Muscle of leg (tissue), 16 donors: ENCODE measurements at places on chromosomes 11 and 22. TPM values are rescaled to one million over a fixed set of nuclear protein-coding genes. Genes with fewer than 3 reads are reported as not detected.

- H3K27ac ChIP-seq = no peak overlapping the region
- H3K4me3 ChIP-seq = no peak overlapping the region
- H3K27me3 ChIP-seq = no peaks in the 10 kb centered on the region
- H3K4me1 ChIP-seq = no peaks in the 10 kb centered on the region
These were observed 218.3 kb upstream of the CTSC start for GRCh38 chr11:88555829-88556202.

The ARHGAP20 gene
- polyA plus RNA-seq = 9.0 TPM

DNA sequence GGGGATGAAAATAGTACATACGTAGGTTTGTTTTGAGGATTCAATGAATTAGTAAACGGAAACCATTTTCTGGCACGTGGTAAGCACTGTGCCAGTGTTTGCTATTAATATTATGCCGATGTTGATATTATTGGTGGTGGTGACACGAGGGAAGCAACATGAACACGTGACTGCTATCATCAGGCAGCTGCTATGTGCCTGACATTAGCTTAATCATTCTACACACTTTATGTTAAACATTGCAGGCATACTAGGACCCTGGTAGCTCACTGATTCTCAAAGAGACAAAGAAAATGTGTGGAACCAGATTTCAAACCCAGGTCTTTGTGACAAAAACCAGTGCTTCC is 656 bp downstream of the SRRD start:
- DNase-seq = no peak
- peaks cover 35% of the 10 kb centered on the region for H3K36me3 ChIP-seq
- H3K4me1 ChIP-seq = peaks cover 20% of the 10 kb centered on the region
- peak overlapping the region; percentile 85 for H3K27ac ChIP-seq

DNA sequence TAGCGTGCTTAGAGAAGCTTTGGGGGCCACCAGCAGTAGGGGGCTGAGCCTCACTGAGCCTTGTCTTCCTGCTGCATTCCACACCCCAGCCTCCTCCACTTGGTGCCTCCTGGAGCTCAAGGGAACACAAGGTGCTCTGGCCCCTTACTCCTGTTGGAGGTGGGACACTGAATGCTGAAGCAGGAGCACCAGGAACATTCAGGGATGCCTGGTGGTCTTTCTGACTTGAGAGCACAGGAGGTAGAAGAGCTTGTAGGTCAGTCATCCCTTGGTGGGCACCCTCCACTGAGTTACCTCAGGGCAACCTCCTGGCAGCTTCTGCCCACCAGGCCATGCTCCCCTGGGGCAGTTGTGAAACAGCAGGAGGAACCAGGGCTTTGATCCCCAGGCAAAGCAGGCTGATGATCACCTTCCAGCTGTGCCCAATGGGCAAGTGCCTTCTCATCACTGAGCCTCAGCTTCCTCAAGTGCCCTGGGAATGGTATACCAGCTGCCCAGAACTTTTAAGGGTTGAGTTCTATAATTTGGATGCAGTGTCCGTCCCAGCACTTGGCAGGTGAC is 50.1 kb downstream of the CABIN1 start:
- no peaks in the 10 kb centered on the region for H3K4me1 ChIP-seq
- no peak for DNase-seq
- no peak overlapping the region for H3K4me3 ChIP-seq
- H3K36me3 ChIP-seq = peaks cover 69% of the 10 kb centered on the region
- no peak overlapping the region for H3K27ac ChIP-seq
- no peaks in the 10 kb centered on the region for H3K27me3 ChIP-seq

GRCh38 chr22:48659404-48659996 is 1168.2 kb downstream of the BRD1 start:
- H3K27me3 ChIP-seq = no peaks in the 10 kb centered on the region
- peaks cover 21% of the 10 kb centered on the region for H3K4me1 ChIP-seq
- DNase-seq = no peak
- H3K36me3 ChIP-seq = no peaks in the 10 kb centered on the region
- H3K27ac ChIP-seq = no peak overlapping the region

- no peak for DNase-seq
- no peaks in the 10 kb centered on the region for H3K27me3 ChIP-seq
- peak overlapping the region; percentile 62 for H3K27ac ChIP-seq
- H3K4me1 ChIP-seq = peaks cover 56% of the 10 kb centered on the region
- no peak overlapping the region for H3K4me3 ChIP-seq
These were observed 26.7 kb downstream of the TMEM184B start for GRCh38 chr22:38246046-38246658.
